Right lung (tissue), 10 donors: ENCODE measurements at places on chromosomes 6 and 20. TPM values are rescaled to one million over a fixed set of nuclear protein-coding genes. Genes with fewer than 3 reads are reported as not detected.

DNA sequence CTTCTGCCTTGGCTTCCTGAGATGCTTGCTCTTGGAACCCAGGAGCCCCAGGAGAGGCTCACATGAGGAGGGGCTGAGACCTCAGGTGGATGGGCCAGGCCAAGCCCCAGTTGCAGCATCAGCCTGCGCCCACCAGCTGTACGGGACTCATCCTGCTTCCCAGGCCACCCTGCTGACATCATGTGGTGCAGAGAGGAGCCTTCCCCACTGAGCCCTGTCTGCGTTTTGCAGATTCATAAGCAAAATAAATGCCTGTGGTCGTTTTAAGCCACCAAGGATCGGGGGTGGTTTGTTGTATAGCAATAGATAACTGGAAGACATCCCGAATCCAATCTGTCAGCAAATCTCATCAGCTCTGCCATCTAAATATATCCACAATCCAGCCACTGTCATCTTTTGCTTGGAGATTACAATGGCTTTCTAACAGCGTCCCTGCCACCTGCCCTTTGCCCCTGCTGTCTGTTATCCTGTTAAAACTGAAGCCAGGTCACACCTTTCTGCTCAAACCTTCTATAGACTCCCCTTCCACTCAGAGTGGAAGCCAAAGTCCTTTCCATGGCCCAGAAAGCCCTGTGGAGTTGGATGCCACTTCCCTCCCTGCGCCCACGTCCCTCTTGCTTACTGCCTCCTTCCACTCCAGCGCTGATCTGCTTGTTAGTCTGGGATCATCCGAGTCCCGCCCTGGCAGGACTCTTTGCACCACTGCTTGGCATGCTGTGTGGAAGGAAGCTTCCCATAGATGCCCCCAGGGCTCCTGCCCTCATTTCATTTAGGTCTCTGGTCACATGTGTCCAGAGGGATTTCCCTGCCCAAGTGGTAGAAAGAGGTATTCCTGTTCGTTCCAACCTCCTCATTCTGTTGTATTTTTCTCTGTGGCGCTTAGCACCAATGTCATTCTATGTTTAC, 24.0 kb upstream of the MLN start:
- DNase-seq, result no peak

GRCh38 chr6:1940381-1940780, 305.0 kb downstream of the GMDS start:
- DNase-seq, result no peak

DNA sequence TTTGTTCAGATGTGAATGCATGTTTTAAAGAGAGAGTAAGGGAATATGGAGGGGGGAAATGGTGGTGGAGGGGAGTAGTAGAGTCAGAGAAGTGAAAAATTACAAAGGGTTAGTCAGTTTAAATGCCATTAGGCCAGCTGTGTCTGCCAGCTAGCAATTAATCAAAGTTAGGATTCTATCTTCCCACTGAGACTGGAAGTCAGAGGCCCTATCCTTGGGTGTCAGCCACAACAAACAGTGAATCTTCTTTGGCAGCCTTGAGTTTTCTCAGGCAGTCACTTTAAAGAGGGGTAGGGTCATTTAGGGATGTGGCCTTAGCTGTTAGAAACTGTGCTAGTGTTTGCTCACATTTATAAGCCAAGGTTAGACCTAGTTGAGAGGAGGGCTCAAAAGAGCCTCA, 120.5 kb upstream of the BTBD3 start:
- no peak for DNase-seq

GRCh38 chr6:9086331-9086730, 651.0 kb upstream of the SLC35B3 start:
- DNase-seq, result no peak

GRCh38 chr6:2616811-2617210, 133.9 kb downstream of the MYLK4 start:
- no peak for DNase-seq

DNA sequence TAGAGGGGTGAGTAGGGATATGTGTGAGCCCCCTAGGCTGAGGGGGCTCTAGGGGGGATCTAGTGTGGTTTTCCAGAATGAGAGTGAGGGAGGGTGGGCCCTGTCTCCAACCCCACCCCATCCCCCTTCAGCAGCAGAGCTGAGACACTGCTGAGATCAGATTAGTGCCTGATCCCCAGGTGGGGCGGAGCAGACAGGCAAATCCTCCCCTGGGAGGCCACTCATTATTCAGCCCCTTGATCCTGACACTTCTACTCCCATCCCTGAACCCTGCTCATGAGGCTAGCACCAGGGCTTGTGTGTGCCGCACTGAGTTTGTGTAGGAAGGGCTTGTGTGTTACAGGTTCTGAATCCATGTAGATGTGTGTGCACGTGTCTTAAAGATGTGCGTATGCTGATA, 42.5 kb downstream of the SPDEF start:
- no peak for DNase-seq

DNA sequence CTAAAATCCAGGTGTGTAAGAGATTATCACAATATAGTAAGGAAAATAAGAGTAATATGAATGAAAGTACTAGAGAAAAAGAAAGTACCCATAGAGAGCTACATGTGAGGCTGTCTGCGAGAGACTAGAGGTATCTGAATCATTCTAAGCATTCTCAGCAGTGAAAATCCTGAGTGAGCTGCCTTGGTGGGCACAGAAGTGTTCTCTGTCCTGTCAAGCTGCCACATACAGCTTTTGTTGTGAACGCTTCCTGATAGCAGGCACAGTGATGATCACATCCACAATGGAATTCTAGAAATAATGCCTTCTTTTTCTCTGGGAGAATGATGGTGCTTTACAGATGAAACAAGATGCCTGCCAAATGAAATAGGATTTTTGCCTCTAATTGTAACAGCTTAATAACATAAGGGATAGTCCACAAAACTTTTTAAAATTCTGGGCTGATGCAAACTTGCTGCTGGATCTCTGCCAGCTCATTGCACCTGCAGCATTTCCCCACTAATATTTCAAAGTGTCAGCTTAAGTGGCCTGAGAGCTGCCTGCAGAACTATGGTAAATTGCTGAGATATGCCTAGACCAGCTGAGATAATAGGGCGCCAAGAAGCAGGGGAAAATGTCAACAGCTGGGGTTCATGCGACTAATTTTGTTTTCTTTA, 620.5 kb downstream of the DOK5 start:
- DNase-seq, result no peak

- peak; percentile 7 for DNase-seq
These were observed 248.6 kb downstream of the KHDRBS2 start for GRCh38 chr6:62037445-62037844.

DNA sequence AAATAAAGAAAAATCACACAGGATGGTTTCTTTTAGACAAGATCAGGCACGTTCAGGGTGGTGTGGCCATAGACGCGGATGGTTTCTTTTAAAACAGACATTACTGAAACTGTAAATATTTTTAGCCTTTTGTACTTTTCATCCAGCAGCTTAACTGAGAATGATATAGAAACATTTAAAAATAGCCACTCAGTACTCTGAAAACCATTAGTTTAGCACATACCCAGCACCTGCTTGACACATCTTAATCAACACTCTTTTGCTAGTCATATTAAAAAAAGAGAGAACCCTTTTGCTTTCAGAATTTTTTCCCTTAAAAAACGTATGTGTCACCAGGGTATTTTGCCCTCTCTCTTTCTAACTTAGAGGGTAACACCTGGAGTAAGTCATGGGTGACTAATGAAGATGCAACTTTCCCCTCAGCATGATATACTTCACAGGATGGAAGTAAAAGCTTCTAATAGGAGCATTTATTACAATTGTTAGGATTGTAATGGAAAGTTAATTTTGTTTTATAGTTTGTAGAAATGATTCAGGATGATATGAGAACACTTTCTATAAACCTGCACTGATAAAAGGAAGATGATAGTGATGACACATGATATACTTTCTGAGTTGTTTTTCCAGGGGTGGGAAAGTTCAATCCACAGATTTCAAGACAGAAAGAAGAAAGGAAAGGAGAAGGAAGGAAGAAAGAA, 45.2 kb downstream of the BACH2 start:
- DNase-seq, result no peak

DNA sequence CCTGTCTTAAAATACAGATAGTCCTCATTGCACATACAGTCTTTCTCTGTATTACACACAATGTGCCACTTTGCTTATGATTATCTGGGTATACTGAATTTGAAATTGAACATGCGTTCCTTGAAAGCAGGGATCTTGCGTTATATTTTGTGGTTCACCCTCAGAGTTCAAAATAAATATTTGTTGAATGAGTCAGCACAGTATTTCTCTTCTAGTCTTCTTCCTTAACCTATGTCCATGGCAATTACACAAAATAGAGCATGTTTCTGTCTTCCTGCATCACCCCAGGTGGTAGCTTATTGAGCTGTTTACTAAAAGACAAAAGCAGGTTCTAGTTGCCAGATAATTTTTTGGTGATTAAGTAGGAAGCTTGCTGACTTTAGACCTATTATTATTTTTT, 272.9 kb upstream of the FERMT1 start:
- DNase-seq, result no peak

GRCh38 chr6:123802697-123803503, 765 bp upstream of the NKAIN2 start:
- peak; percentile 85 for DNase-seq

DNA sequence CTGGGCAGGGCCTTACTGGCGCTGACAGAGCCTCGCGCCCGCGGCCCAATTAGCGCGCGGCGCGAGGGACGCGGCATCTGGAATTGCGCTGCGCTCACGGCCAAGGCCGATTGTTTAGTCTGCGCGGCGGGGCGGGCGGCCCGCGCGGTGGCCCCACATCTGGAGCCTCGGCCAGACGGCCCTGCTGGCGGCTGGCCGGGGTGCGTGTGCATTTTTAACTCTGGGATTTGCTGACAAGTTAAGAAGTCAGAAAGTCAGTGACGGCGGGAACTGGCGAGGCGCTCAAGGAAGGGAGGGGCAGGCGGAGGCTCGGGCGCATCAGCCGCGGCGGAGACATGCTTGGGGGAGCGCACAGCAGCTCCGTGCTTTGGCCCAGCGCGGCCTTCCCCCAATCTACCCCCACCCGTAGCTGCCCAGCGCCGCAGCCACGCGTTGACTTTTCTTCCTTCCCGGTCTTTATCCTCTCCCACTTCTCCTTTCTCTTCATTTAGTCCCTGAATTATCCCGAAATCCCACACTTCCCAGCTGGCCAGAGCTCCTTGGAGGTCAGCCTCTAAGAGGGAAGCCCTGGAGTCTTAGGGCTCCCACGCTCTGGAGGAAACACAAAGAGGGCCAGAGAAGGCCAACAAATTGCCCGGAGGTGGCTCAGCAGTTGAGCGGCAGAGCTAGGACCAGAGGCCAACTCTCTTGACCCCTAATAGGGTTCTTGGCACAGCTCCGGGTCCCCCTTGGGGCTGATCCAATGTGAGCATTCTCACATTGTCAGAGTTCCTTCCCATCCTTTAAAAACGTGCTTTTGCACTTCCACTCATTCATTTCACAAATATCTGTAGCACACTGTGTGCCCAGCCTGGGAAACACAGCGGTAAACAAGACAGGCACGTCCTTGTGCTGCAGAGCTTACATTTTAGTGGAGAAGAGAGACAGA, 40.8 kb upstream of the FOXP4 start:
- DNase-seq, result peak; percentile 96

- no peak for DNase-seq
These were observed 196.4 kb downstream of the SLC16A10 start for GRCh38 chr6:111283707-111284106.

- no peak for DNase-seq
These were observed 20.4 kb upstream of the MCM3 start for GRCh38 chr6:52304983-52305390.

DNA sequence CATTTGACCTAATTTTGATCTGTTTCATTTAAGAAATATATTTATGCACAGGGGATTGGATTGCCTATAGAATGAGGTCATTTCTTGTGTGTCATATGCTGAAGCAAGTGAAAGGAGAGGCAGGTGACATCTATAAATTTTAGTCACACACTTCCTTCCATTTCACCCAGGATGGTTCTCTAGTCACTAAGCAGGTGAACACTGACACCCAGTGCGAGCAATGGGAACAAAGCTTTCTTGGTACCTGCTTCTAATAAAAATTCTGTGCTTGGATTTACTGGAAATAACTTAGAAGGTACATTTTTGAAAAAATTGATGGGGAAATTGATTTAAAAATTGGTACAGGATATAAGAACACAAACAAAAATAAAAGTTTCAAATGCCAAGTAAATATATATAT, 66.9 kb upstream of the MC3R start:
- DNase-seq, result no peak

- no peak for DNase-seq
These were observed 14.4 kb upstream of the PPP1R14C start for GRCh38 chr6:150128425-150128824.

- DNase-seq, result no peak
These were observed 54.2 kb downstream of the RAB44 start for GRCh38 chr6:36751833-36752186.

- DNase-seq, result no peak
These were observed 11.6 kb upstream of the SPTLC3 start for GRCh38 chr20:12997128-12997655.

DNA sequence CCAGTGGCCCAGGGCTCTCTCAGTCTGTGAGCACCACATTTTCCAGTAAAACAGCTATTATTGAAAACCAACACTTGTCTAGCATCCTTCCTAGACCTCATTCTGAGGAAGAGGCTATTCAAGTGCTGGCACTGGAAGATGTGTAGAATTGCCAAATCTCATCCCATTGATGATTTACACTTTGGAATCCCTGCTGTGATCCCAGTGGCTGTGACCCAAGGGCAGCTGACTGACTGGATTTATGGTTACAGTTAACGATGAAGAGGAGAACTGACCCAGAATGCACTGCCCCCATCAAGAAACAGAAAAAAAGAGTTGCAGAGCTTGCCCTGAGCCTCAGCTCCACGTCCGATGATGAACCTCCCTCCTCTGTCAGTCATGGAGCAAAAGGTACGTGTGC, 2.4 kb downstream of the CMTR1 start:
- no peak for DNase-seq

Gene TENT5A
- 7.8 TPM for polyA plus RNA-seq

Gene CRISP3
- polyA plus RNA-seq, result 1.2 TPM

Gene SOX12
- polyA plus RNA-seq, result 23.6 TPM

Gene NKAPL
- 1.1 TPM for polyA plus RNA-seq
